ENCODE measurements at places on chromosomes 6 and 20.

DNA sequence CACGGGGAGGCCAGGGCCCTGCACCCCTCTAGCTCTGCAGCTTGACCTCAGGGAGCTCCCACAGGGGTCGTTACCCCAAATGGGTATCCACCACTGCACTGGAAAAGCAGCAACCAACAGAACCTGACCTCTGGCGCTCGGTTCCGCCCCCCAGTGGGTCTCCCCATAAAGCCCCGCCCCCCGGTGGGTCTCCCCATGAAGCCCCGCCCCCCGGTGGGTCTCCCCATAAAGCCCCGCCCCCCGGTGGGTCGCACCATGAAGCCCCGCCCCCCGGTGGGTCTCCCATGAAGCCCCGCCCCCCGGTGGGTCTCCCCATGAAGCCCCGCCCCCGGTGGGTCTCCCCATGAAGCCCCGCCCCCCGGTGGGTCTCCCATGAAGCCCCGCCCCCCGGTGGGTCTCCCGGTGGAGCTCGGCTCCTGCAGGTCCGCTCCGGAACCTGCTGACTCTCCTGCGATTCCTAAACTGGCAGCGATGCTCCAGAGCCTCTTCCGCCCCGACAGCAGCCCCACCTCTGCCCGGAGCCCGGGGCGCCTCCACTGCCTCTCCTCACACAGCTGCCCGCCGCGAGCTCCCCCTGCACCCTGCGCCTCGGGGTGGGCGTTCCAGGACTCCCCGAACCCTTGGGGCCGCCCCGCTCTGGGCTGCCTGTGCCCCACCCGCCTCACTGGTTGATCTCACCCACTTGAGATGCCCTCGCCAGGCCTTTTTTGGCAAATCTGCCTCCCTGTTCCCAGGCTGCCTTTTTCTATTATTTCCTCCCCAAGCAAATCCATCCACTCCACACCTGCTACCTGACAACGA is 12.1 kb downstream of the SLC2A4RG start:
- DNase-seq: no peak

DNA sequence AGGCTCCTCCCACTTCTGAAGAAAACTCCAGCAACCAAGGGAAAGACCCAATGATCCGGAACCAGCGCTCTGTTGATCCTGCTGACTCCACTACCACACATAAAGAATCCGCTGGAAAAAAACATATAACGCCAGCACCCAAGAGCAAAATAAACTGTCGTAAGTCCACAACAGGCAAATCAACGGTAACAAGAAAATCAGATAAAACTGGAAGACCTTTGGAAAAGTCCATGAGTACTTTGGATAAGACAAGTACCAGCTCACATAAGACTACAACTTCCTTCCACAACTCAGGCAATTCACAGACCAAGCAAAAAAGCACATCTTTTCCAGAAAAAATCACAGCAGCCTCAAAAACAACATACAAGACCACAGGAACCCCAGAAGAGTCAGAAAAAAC is 8.0 kb downstream of the MUCL3 start:
- no peak for DNase-seq

GRCh38 chr6:137024237-137024990 is 20.4 kb downstream of the IL20RA start:
- DNase-seq: no peak

DNA sequence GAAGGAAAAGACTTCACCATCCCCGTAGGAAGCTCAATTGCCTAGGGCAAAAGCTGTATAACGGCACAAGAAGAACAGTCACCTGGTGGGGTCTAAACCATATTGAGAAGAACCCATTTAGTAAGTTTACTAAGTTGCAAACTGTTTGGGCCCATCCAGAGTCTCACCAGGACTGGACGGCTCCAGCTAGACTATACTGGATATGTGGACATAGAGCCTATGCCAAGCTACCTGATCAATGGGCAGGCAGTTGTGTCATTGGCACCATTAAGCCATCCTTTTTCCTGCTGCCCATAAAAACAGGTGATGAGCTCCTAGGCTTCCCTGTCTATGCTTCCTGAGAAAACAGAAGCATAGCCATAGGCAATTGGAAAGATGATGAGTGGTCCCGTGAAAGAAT is 293.9 kb downstream of the RNGTT start:
- DNase-seq: no peak
